Activated CD4-positive, alpha-beta T cell treated with anti-CD3 and anti-CD28 coated beads, Interleukin-2, amount 50 U/mL, for 4 hours (primary cell): ENCODE measurements at places on chromosomes 3 and 15.

- DNase-seq = no peak
Measured at GRCh38 chr3:125684199-125684598, 88.9 kb upstream of the OSBPL11 start.

DNA sequence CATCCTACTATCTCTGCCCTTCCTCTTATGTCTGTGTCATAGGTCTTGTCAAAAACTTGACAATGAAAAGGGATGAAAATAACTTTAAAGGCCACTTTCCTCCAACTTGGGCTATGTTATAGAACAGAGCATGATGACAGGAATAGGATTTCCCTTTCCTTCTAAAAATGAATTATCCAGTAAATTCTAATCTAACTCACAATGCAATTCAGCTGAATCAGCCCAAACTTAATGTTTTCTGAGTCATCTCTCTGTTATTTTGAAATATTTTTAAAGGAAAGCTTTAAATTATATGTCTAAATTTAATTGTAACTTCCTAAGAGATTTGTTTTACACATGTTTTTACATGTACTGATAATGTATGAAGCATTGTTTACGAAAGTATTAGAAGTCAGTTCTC, 258.5 kb downstream of the BBX start:
- DNase-seq = no peak

- no peak for DNase-seq
Measured at GRCh38 chr3:69005071-69005790, 8.3 kb downstream of the EOGT start.

DNA sequence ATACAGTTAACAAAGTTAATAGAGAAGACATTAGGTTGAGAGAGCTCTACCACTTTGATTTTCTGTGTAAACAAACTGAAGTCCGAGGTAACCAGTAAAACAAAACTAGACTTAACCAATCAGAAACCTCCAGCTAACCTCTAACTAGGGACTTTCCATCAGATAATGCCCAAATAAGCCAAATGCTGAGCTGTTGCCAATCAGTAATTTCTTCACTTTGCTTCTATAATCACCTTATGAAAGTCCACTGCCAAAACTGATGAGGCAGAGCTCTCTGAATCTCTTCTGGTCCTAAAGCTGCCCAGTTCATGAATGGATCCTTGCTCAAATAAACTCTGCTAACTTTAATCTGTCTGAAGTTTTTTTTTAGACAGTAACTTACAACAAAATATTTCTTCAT, 448.0 kb upstream of the NECTIN3 start:
- no peak for DNase-seq

GRCh38 chr3:156010829-156011228, 109.5 kb upstream of the KCNAB1 start:
- no peak for DNase-seq

- no peak for DNase-seq
Measured at GRCh38 chr3:189563853-189564563, 67.2 kb upstream of the TP63 start.

GRCh38 chr15:85718271-85718971, 76.3 kb downstream of the KLHL25 start:
- no peak for DNase-seq

DNA sequence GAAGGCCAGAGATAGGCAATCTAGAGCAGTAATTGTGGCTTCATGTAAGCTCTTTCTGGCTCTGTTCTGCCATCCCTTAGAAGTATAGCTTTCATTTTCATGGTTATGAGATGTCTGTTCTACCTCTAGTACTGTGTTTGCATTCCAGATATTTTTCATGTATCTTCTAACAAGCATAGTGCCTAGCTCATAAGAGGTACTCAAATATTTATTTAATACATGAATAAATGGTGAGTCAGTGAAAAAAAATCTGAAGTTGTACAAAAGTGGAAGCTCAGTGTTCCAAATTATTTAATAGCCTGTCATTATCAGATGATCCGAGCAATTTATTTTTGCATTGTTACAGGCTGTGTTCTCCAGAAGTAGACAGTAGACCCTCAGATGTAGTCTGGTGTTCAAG, 64.3 kb downstream of the OXSM start:
- no peak for DNase-seq

DNA sequence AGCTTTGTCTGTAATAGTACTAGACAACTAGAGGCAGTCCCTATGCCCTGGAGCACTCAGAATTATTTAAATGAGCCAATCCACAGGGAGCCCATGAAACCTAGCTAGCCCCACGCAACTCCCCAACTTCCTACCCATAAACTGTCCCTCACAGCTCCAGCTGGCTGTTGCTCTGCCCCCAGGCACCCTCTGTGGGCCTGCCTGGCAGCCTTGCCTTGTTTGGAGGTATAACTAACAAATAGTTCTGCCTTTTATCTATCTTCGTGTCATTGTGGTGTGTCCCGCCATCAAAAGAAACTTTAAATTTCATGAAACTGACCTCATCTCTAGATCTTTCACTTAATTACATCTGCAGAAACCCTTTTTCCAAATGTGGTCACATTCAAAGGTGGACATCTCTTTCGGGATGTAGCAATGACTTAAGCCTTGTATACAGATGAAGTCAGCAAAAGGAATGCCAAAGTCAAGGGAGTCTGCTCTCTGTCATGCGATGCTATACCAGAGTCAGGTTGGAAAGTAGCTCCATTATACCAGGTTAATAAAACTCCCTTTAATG, 1.8 kb upstream of the RTP3 start:
- DNase-seq = no peak

GRCh38 chr15:47715856-47716445, 1.4 kb upstream of the SEMA6D start:
- no peak for DNase-seq

DNA sequence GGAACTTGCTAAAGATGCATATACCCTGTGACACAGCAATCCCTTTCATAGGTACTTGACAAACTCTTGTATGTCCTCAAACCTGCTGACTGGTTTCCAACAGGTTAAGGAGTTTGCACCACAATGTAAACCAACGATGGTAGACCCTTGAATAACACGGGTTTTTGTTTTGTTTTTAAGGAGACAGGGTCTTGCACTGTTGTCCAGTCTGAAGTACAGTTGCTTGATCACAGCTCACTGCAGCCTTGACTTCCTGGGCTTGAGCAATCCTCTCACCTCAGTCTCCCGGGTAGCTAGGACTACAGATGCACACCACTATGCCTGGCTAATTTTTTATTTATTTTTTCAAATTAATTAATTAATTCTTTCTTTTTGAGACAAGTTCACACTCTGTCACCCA, 23.3 kb downstream of the SIN3A start:
- no peak for DNase-seq

GRCh38 chr15:68484696-68485400, 52.9 kb upstream of the ITGA11 start:
- no peak for DNase-seq

- DNase-seq = no peak
Measured at GRCh38 chr3:181915551-181915950, 203.8 kb downstream of the SOX2 start.

DNA sequence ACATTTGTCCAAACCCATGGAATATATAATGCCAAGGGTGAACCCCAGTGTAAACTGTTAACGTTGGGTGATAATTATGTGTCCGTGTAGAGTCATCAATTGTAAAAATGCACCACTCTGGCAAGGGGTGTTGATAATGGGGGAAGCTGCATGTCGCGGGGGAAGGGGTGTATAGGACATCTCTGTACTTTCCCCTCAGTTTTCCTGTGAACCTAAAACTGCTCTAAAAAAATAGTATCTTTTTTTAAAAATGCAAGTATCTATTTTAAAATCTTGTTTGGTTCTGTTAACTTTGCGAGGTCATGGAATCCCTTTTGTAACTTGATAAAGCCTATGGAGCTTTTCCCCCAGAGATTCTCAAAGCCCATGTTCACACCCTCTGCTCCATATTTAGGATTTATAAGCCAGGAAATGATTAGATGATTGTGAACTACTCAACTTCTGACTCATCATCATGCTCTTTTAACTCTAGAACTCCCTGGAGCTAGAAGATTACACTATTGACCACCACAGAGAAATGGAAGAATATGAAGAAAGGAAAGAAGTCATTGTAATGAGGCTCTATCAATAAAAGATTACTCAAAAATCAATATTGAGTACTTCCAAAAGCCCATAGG, 56.1 kb upstream of the C3orf49 start:
- DNase-seq = no peak

DNA sequence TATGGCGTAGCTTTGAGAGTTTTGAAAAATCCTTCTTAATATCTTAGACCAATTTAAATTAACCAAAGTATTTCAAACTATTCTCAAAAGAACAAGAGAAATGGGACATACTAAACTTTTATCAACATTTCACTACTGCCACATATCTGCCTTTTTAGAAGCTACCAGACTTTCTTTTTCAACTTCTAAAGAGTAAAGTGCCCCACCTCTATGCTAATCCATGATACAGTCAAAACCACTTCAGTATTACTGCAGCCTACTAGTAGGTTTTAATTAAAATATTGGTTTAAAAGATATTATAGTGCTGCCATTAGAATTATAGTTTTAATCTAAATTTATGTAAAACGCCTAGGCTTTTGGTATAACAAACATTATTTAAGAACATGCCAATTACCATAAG, 15.1 kb downstream of the HERC1 start:
- DNase-seq = no peak

DNA sequence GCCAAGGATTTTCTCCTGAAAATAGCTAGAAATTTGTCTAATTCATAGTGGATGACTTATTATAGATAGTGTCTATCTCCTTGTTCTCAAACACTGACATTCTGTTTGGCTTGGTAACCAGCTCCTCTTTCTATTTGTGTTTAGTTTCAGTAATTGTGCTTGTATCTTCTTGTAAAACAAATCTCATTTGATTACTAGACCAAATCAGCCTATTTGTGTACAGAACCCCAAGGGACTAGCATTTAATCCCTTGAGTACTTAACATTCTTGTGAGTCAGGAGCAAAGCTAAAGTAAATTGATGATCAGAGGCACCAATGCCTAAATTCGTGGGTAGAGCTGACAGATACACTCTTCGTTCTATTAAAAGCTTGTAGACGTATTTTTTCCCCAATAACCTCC, 306.5 kb upstream of the SLITRK3 start:
- no peak for DNase-seq

DNA sequence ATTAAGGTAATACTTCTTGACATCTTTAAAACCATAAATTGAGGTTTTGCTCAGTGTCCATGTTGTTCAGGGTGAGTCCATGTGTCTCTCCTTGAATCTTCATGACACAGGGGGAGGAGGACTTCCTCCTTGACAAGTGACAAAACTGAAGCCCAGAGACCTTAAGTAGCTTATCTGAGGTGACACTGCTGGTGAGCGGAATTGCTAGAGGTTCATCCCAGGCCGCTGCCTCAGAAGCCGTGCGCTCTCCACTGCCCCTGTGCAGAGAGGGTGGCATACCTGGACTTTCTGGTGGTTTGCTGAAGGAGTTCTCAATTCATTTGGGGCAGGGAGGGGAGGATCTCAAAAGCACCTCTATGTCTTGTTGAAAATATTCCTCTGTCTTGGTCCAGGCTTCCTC, 23.2 kb upstream of the CCDC174 start:
- DNase-seq = no peak

DNA sequence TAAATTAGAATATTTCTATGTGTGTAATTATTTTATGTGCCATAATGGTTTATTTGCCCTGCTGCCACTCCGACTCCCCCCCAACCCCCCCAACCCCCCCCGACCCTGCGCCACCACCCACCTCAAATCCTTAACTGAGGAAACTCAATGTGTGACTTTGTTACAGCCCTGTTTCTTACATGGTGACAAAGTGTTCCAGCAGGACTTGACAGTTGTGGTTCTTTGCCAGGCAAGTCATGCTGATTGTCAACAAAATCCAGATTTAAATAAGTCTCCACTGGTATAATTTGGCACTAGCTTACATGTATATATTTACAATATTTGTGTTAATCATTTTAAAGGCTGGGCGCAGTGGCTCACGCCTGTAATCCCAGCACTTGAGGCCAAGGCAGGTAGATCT, 7.7 kb downstream of the EBLN2 start:
- DNase-seq = no peak

- DNase-seq = no peak
Measured at GRCh38 chr3:71056327-71056726, 527.2 kb downstream of the FOXP1 start.

GRCh38 chr15:57152666-57153539, 223.4 kb upstream of the CGNL1 start:
- no peak for DNase-seq

DNA sequence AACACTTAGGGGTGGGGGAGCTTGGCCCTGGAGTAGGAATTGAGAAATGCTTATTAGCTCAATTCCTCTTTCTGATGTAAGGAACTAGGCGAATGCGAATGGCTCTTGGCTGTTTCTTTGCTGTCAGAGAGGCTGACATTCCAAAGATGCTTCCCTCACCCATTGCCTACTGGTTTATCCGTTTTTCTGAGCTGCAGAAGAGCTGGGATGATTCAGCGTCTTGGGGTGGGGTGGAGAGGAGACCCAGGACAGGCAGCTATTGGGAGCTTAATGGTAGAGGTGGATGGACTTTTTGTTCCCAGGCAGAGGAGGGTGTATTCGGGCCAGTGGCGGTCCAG, 9.8 kb downstream of the PLEKHO2 start:
- DNase-seq = no peak

DNA sequence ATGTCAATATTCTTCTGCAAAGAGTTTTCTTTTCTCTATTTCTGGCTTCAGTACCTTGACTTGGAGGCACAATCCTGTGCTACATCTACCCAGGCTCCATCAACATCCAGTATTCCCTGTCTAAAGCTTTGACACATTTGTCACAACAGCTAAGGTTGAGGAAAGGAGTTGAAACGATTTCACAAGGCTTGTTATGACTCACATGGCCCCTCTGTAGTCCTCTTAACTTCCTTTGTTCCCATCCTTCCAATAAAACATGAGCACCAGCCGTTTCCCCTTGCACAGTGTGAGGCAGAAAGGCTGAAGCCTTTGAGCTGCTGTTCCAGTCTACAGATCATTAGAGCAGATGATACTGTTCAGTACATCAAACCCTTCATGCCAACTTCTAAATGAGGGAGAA, 163.0 kb upstream of the TMCO5A start:
- DNase-seq = no peak

- DNase-seq = no peak
Measured at GRCh38 chr15:49674370-49674769, 53.5 kb downstream of the DTWD1 start.

- no peak for DNase-seq
Measured at GRCh38 chr3:128301186-128302023, 148.1 kb downstream of the EEFSEC start.

GRCh38 chr15:68782589-68783161, 38.0 kb downstream of the ANP32A start:
- DNase-seq = no peak

DNA sequence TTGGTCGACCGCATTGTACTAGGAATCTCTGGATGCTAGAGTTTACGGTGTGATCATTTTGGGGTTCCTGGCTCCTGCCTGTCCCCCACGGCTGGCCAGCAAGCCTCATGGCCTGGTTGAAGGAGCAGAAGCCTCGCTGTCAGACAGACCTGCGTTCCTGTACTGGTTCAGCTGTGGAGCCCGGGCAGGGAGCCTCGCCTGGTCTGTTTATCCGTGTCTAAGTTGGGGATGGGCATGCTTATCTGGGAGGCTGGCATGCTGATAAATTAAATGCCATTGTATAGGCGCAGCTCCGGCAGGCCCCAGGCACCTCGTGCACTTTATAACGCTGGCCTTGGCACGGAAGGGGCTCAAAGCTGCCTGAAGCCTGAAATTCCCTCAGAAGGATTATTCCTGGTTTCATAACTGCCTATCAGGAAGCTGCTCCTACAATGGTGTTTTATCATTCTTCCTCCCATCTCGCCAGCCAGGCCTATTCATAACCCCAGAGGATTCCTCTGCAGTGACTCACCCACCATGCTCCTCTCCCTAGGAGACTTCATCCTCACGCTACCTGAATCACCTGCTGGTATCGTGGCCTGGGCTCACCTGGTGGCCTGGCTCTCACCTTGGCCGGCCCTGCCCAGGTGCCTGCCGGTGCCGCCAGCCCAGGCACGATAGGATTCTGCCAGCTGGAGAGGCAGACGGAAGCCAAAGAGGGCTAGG, 110.9 kb downstream of the ASB7 start:
- no peak for DNase-seq
